NCI-H2171 treated with DMSO at 0.1 percent for 48 hours (cell line): ENCODE measurements at places on chromosomes 5 and 9.

DNA sequence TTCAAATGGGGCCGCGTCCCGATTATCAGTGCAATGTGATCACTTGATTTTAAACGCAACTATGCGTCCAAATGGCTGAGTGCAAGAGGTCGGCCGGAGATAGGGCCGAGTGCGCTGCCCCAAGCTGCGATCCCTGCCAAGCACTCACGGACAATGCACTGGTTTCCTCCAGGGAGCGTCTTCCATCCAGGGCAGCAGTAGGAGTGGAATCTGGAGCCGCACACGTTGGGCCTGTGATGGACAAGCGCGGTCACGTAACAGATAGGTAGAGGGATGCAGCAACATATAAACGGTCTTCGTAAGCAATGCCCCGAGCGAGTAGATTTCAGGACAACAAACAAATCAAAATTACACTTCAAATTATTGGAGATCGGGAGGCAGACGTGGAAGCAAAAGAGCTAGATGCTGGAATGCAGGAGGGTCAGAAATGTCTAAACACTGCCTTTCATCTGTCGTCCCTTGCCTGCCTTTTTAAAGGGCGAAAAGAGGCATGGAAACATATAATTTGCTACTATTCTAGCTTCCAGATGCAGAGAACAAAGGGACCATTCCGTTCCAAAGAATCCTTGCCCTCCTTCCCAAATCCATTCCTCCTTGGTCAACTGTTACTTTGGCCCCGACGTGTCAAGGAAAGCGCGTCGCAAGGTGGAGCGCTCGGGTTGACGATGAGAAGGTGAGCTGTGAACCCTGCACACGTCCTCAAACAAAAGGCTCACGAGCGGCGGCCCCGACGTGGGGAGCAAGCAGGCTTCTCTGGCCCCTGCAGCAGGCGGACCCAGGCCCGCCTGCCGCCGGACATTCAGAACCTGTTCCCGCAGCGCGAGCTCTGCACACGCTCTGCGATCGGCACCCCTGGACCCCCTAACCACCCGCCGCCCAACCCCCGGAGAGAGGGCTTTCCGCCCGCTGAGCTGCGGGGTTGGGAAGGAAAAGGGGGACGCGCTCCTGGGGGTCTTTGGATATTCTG is 1.5 kb downstream of the FBN2 start:
- no peak for DNase-seq

DNA sequence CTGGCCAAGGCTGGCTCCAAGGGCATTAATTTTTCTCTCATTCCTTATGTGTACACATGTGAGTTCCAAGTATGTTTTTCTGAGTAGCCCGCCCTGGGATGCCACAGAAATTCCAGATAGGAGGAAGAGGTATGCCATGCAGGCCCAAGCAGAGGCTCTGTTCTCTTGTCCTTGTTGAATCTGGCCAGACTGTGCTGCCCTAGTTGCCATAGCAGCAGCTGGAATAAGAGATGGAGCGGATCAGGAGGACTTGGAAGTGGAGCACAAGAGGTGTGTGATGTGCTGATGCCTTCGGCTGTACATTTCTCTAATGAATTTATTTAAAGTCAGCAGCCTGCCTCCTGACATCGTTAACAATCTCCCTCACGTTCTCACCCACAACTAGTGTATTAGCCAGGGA is 235.6 kb upstream of the RPS23 start:
- DNase-seq: no peak

GRCh38 chr5:14213253-14213652 is 70.1 kb downstream of the TRIO start:
- DNase-seq: no peak

DNA sequence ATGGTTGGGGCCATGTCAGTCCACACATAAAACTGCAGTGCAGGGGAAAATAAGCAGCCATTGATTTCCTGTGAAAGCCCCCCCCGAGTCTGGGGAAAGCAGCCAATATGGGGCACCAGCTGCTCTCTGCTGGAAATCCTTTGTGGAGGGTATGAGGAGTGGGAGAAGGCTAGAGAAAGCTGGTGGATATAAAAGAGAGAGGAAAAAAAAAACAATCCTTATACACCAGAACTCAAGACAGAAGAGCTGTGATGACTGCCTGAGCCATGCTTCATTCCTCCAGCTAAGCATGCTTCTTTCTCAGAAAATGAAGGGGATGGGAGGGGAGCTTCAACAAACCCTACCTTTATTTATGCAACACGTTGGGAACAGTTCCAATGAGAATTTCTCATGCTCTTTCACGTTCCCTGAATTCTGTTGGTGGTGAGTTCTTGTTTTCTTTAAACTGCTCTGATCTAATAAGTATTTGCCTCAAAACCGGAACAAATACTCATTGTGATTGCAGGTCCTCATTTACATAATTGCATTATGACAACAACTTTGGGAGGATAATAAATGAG is 688.0 kb upstream of the SEMA6A start:
- no peak for DNase-seq

DNA sequence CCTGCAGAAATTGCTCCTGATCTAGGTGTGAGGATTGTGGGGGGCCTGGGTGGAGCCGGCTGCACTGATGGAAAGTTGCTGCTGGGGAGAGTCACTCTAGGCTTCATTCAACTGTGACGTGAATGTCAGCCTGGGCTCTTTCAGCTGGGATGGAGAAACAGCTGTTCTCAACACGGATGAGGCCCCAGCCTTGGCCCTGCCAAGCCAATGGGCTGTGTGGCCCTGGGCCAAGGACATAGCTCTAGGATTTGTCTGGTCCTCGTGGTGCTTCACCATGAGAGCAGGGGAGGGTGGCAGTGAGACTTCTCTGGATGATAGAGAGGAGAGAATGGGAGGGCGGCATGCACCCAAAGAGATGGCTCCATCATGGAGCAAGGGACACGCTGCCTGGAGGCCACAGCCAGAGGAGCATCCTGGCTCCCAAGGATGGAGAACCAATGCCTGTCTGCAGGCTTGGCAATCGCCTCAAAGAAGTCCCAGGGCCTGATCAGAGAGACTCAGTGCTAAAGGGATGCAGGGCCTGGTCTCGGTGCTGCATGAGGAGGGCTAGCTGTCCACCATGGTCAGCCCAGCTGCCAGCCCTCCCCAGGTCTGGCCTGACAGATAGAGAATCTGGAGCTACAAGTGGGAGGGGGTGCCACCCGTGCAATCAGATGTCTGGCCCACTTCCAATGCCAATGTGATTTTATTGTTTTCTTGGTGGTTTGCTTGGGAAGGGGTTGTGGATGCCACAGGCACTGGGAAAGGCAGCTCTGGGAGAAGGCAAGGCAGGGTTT is 141.0 kb downstream of the GADD45G start:
- DNase-seq: peak; percentile 15

GRCh38 chr9:105333811-105334210 is 89.4 kb downstream of the SLC44A1 start:
- DNase-seq: no peak

- DNase-seq: peak; percentile 37
Measured at GRCh38 chr5:17992291-17992690, 358.0 kb downstream of the TAF11L14 start.

DNA sequence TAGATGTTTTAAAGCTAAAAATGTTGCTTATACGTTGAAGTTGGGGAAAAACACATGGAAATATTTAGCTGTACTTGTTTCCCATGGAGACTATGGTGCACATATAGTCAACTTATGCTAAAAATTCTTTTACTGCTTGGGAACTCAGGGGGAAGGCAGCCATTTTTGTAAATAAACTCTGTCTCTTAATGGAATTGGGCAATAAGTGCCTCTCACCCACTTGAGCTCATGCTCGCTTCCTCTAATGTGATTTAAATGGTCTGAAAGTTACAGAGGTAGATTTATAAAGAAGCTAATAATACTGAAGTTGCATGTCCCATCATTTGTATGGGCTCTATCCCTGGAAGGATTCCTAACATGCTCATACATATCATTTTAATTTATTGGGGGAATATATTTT is 523.8 kb downstream of the RASEF start:
- DNase-seq: no peak

DNA sequence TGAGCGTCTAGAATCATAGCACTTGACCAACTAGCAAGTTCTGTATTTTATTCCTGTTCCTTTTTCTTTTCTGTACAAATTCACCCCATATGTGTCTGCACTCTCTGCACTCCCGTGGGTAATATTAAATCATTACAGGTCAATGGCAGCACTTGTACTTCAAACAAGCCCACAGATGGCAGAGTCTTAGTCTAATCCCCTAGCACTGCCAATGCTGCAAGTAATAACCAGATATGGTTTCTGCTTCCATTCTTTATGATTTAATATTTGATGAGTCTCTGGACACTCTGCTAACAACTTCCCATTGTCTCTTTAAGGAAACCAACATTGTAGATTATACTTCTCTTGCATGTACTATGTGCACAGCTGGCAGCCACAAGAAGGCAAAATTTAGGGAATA is 343.8 kb upstream of the CHD1 start:
- DNase-seq: peak; percentile 38

DNA sequence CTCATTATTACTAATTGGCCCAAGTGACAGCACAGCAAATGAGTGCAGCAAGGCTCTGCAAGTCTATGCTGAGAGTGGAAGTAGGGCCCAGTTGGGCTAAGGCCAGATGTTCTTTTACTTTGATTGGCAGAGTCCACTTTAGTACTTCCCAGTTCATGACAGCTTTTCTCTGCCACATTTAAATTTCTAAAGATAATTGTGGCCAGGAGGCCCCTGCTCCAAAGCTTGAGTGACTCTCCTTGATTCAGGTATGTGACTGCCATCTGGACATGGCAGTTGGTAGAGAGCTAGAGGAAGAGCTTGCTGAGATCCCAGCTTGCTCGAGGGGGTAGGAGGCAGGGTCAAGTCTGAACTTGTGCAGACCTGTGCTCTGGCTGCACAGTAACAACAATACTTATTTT is 154.1 kb downstream of the CARTPT start:
- DNase-seq: peak; percentile 95

DNA sequence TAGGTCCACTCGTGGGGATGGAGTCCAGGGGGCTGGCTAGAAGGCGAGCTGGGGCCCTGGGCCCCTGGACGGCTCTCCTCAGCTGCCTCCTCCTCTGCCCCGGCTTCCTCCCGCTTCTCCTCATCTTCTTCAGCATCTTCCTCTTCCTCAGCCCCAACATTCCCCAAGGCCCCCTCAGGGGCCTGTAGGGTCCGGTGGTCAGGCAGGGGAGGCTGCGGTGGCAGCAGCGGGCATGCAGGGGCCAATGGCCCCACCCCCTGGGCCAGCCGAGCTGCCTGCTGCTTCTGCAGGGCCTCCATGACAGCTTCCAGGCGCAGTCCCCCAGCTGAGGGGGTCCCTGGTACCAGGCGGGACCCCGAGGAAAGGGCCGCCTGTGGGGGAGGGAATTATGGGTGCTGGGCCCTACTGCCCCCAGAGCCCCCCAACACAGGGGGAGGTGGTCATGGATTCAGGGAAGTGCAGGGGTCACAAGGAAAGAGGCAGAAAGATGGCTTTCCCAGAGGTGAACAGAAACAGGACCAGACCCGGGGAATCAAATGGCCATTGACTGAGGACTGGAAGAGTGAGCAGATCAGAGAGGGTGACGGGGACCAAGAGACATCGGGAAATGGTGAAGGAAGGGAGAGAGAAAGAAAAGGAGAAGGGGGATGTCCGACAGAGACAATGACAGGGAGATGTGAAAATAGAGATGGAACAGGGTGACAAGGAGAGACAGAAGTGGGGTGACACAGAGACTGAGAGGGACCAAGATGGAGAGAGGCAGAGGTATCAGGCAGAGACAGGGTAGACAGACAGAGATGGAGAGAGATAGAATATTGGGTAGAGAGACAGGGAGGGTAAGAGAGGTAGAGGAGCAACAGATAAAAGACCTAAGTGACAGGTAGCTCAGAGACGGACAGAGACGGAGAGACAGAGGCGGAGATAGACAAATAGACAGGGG is 880 bp downstream of the ARID3C start:
- DNase-seq: no peak

- DNase-seq: no peak
Measured at GRCh38 chr5:102595332-102595731, 96.5 kb upstream of the SLCO6A1 start.

GRCh38 chr9:6781476-6781875 is 23.7 kb downstream of the KDM4C start:
- DNase-seq: no peak

DNA sequence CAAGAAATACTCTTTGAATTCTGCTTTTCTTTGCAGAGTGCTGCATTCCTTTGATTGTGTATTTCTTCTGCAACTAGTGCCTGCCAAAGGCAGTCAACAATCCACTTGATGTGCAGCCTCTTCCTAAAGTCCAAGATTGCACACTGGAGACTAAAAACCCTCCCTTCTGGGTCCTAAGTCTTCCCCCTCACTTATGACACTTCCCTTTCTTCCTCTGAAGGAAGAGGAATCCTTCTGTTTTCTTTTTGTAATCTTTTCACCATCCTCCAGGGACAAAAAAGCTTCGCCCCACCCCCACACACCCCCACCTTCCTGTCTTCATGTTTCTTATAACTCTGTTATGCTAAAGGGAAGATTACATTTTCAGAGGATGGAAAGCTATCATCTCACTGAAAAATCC is 39.9 kb downstream of the WDR36 start:
- no peak for DNase-seq

- DNase-seq: no peak
Measured at GRCh38 chr5:131328536-131329285, 64.9 kb downstream of the CDC42SE2 start.

GRCh38 chr5:83513081-83513480 is 41.5 kb downstream of the VCAN start:
- no peak for DNase-seq

DNA sequence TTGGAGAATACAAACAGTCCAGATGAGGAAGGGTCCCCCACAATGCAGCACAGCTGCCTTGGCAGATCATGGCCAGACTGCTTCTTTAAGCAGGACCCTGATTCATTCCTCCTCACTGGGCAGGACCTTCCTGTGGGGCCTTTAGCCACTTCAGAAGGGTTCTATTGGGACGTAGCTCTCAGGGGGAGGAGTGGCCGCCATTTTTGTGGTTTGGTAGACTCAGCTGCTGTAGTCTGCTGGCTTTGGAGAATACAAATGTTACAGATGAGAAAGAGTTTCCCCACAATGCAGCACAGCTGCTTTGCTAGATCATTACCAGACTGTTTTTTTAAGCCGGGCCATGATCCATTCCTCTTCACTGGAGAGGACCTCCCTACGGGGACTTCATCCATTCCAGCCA is 57.4 kb downstream of the TMEM38B start:
- DNase-seq: no peak

DNA sequence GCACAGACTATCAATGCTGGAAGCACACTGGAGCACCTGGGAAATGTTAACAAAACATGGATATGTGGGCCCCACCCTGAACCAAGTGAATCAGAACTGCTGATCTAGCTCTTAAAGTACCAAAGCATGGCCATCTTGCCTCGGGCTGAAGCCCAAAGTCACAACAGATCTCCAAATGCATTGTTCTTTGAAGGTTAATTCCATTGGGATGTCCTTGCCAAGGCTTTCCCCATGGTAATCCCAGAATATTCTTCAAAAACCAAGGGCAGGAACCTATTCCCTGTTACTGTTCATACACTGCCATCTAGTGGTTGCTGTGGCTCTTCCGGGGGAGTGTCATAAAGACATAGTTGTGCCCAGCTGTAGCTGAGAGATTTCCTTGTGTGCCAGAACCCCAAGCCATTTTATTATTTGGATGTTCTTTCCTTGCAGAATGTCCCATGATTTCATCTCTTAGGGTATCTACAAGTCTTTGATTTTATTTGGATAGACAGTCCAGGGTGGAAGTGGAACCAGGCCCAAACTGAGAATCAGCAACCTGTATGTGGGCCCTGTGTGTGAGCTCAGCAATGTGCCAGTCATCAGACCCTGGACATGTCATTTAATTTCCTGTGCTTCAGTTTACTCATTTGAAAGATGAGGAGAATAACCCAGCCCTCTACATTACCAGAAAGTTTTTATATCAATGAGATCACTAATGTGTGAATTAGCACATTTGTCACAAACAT is 290.0 kb downstream of the ACTL7B start:
- peak; percentile 87 for DNase-seq
